ENCODE measurements at places on chromosomes 5 and 9.

GRCh38 chr5:140131967-140132409 is 6.3 kb downstream of the IGIP start:
- no peak for DNase-seq

GRCh38 chr9:72441848-72442607 is 77.0 kb upstream of the ZFAND5 start:
- DNase-seq: no peak

- no peak for DNase-seq
Observed at GRCh38 chr9:13457795-13458194, 178.3 kb upstream of the MPDZ start.

DNA sequence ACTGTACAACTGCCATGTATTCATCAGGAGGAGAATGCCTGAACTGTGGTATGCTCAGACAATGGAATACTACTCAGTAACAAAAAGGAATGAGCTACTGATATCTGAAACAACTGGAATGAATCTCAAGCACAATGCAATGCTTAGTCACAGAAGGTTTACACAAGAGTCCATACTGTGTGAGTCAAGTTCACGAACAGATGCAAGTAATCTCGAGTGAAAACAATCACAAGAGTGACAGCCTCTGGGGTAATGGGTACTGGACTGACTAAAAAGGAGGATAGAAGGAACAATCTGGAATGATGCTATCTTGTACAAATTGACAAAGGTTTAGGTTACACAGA is 19.5 kb upstream of the GOLGA1 start:
- no peak for DNase-seq

GRCh38 chr9:87292449-87293191 is 205.0 kb upstream of the DAPK1 start:
- DNase-seq: no peak

GRCh38 chr5:14577971-14578370 is 3.6 kb upstream of the OTULINL start:
- no peak for DNase-seq

DNA sequence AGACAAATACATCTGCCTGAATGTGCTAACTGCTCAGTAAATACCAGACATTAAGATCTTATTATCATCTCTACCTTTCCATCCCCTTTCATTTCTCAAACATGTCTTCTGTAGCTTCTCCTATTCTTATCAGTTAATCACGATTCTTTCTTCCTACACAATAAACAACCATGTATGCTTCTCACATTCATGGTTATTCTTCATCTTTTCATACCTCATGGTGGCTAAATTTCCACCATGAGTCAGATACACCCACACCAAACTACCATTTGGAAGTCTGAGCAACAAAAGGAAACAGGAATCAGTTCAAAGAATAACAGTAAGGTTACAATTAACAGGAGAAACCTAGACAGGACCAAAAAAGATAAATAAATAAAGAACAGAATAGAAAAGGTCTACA is 7.7 kb downstream of the ZNF622 start:
- no peak for DNase-seq

DNA sequence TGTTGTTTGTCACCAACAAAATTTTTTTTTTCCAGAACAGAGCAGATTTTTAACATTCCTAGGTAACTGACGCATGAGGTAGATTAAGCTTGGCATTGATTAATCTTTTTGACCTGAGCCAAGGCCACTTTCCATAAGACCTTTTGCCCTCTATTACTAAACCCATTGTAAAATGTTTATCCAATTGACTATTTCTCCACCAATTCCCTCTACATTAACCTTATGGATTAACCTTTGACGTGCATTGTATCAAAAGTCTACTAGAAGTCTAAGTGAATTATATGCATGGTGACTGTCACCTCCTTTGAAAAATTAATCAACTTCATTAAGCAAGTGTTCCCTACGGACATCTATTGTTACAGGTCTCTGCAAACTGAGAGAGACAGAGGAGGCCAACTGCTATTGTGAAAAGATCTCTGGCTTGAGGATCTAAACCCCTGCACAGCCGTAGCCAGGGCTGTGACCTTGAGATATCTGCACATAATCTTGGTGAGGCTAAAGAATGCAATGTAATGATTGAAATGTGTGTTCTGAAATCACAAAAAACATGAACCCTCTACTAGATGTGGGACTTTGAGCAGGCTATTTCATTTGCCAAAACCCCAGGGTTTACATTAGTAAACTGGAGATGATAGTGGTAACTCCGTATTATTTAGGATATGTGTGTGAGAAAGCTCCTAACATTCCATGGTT is 632.2 kb downstream of the TLR4 start:
- no peak for DNase-seq

DNA sequence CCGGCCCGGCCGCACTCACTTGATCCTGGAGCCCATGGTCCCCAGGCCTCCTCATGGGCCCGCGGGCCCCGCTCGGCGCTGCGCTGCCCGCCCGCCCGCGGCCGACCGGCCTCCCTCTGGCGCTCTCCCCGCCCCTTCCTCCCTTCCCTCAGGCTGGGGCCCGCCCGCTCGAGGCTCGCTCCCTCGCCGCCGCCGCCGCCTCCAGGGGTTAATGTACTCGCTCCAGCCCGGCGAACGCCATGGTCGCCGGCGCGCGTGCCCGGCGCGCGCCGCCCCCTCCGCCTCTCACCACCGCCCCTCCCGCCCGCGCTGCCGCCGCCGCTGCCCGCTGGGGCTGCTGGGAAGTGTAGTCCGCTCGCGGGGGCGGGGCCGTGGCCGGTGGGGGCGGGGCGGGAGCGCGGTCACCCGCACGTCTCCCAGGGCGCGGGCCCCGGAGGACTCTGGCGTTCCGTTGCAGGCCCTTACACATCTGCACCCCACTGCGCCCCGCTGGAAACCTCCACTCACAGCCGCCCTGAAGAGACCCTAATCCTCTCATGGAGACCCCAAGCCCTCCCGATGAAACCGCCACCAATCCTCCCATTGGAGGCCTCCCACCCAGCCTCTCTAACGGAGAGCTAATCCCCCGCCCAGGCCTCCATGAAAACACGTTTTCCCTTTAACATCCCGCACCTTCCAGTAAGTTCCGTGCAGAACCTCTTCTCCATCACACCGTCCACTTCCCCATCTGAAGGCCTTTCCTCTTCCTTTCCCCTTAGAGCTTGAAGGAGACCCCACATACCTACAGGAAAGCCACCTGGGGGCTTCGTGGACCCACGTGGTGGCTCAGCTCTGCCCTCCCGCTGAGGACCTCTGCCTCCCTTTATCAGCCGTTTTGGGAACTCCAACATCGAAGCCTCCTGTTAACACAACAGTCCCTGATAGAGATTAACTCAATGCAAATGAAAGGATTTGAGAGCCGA is at the start of gene DENND1A:
TSS of gene DENND1A (minus strand) at position 257 of the 962 bp plus-strand sequence. CDS start at position 36, 221 bp downstream.
- peak; percentile 74 for DNase-seq

- no peak for DNase-seq
Observed at GRCh38 chr9:110900456-110900855, 137.8 kb downstream of the LPAR1 start.

- no peak for DNase-seq
Observed at GRCh38 chr5:73867345-73868335, 241.6 kb downstream of the ARHGEF28 start.

DNA sequence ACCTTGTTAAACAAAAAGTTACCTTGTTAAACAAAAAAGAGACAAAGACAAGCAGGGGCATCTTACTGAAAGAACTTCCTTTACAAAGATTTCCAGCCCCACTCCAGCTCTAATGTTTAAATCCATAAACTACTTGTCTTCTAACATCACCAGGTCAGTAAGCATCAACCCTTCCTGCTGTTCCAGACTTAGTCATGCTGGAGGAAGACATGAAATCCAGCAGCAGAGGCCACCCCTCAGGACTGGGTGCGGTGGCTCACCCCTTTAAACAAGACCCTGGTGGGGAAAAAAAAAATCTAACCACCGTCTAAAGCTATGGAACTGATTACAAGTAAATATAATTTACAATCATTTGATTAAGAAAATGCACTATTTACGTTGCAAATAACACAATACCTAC is 9.1 kb downstream of the PDCL start:
- no peak for DNase-seq

GRCh38 chr5:55558484-55558883 is 23.7 kb upstream of the PLPP1 start:
- DNase-seq: no peak

DNA sequence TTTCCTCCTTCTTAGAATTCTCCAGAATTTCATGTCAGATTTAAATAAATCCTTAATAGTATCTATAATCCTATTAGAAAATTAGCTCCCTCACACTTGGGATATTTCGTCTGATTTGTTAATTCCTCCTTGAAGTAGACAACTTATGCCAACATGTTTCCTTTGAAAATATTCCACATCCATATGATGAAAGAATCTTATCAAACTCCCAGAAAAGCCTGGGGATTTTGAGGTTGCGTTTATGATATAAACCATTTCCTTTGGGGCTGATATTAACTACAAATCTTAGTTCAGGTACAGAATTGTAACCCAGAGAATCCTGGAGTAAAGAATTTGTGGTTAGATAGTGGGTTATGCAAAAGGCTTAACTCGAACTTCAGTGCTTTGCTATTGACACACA is 2373.8 kb upstream of the ACO1 start:
- no peak for DNase-seq

DNA sequence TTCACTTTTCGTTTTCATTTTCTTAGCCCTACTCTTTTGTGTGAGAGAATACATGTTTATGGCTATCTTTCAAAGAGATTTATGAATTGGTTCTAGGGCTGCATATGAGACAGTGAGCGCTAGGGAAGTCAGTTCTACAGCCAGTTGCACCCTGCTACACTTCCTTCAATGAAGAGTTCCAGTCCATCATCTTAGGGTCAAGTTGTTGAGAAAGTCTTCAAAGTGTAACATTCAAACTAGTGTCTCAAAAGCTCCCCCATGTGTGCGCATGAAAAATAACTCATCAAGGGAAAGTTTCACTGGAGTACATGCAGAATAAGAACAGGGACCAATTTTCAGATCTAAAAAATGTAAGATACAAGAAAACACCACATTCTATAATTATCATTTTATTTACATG is 317.2 kb downstream of the DEPDC1B start:
- DNase-seq: no peak

- peak; percentile 68 for DNase-seq
Observed at GRCh38 chr5:14440582-14441431, 140.8 kb upstream of the OTULINL start.

- DNase-seq: no peak
Observed at GRCh38 chr5:54443270-54443669, 12.2 kb upstream of the HSPB3 start.

DNA sequence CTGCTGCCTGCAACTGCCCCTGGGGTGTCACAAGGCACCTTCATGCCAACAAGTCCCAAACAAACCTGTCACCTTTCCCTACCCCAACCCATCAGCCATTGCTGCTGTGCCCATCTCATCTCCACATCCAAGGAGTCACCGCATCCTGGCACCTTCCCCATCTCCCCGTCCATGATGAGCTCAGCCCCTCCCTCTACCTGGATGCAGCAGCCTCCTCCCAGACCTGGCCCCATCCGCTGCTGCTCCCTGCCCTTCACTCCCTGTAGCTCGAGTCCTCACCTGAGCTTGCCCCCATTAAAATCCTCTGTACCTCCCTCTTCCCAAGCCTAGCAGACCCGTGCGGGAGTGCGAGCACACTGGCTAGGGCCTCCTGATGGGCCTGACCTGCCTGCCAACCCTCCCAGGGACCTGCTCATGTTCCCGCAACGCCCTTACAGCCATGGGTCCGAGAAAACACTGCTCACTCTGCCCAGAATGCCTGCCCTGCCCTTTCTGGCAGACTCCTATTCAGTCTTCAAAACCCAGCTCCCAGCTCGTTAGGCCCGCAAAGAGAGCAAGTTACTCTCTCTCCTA is 110.6 kb downstream of the ADAMTS2 start:
- DNase-seq: no peak

- DNase-seq: no peak
Observed at GRCh38 chr5:67181648-67182221, 14.9 kb downstream of the CD180 start.

- DNase-seq: no peak
Observed at GRCh38 chr9:89243296-89244061, 64.9 kb upstream of the SHC3 start.

- no peak for DNase-seq
Observed at GRCh38 chr9:84794981-84795637, 125.6 kb downstream of the NTRK2 start.

DNA sequence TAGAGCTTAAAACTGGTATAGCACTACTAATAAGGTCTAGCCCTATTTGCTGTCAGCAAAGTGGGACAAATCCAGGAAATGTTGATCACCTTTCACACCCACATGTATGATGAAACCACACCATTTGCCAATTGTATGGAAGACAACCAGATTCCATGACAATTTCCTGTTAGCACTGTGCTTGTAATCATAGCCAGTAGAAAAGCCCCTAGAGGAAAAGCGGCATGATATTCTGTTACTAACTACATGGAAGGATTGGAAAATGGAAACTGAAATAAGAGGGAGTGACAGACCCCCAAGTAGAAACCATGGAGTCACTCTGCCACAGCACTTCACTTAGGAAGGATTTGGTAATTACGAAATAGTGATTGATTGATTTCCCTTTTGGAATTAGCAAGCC is 923 bp downstream of the SPATA6L start:
- DNase-seq: no peak

DNA sequence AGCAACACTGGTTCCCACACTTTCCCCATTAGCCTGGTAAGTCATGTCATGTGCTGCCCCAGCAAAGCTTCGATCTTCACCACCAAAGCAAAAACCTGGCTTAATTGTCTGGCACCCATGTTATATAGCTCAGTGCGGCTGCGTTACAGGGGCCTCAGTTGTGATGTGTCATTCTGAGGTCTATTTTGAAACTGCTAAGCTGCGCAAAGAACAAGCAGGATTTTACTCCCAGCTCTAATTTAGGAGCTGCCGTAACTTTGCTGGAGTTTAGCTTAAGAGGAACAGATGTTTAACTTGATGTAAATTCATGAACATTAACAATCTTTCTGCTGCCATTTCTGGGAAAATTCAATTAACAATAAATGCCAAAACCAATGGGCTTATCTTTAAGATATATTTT is 274.1 kb downstream of the HSPA4 start:
- no peak for DNase-seq

- no peak for DNase-seq
Observed at GRCh38 chr5:89582768-89583339, 699.9 kb upstream of the MEF2C start.

- peak; percentile 95 for DNase-seq
Observed at GRCh38 chr5:172102913-172103626, 85.0 kb downstream of the STK10 start.

DNA sequence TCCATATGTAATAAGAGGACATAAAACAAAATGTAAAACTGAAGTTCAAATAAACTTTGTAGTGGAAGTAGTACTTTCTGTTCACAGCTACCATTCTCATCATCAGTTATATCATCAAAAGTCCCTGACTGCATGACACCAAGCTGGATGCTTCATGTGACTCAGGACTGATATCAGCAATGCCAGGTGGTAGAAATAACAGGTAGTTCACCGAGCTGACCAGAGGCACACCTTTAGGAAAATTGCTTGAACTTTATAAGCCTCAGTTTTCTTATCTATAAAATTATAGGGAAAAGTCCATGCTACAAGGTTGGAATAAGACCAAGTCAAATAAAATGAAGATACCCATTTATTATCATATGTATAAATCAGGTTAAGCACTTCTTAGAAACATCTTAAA is 124.9 kb upstream of the PTGER4 start:
- DNase-seq: no peak

All from C1 segment of cervical spinal cord (tissue), 14 donors.